ENCODE measurements at places on chromosomes 5 and 9.

GRCh38 chr5:143130613-143131305, 272.7 kb downstream of the NR3C1 start:
- DNase-seq = no peak

DNA sequence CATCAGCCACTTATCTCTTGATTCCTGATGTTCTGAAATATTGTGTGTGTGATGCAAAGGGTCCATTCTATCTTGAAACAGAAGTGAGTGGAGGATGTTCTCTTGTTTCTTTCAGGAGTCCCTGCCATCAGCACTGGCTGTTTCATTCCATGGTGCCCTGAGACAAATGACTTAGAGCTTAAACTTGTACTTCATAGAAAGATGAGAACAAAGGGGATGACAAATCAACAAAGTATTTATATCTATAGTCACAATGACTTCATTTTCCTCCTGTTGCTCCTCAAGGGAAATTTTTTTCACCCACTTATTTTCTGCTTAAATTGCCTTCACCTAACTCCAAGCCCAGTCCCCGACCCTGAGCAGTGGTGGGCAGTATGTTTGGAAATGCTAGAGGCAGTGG, 171.6 kb downstream of the TARS1 start:
- DNase-seq = peak; percentile 27

DNA sequence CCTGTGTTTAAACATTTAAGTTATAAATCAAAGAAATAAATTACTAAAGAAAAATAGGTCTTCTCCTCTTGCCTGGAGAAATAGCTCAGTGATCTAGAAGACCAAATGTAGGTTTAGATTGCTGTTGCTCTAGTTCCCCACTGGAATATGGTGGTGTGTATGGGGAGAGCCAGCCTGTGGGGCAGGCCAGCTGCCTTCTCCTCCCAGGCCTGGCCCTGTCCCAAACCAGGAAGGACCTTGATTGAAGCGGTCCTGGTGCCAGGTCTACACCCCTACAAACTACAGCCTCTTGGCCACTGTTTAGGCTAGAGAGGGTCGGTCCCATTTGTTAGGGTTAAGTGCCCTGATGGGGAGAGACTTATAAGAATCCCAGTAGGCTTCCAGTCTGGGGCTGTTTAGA, 35.4 kb downstream of the MAN2A1 start:
- DNase-seq = no peak

- DNase-seq = no peak
These were observed 574.1 kb downstream of the PSAT1 start for GRCh38 chr9:78871086-78871451.

DNA sequence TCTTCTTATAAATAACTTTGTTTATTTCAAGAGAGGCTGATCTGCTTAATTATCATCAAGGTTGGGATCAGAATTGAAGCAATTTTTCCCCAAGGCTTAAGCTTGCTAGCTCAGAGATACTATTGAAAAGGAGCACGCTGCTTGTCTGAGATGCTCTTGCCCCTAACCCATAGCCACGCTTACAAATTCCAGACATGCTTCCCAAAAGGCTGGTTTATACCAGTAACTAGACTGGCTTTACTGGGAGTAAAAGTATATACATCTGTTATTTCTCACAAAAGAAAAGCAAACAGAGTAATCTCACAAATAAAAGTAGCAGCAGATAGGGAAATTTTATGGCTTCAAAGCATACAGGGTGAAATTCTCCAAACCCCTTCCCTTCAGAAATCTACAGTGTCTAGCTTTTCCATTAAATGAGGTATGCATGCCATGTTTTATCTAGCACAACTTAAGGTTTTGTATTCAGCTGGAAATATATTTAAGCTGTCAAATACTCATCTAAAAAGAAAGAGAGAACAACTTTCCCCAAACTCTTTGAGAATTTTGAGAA, 163.2 kb upstream of the TRPC7 start:
- no peak for DNase-seq

DNA sequence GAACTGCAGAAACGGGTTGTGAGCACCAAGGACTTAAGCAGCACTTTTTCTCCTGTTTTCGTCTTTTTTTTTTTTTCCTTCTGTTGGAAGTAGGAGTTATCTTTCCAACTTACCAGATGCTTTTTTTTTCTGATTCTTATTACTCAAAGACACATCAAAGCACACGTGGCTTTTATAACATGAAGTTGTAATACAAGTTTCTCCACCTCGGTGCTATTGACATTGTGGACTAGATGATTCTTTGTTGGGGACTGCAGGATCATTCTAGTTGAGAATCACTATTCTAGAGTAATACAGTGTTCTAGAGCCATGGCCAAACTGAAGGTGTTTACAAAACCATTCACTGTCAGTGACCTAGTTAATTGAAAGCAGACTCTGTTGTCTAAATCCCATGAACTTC, 51.5 kb downstream of the MYO10 start:
- DNase-seq = no peak

GRCh38 chr5:88938488-88938887, 55.5 kb upstream of the MEF2C start:
- no peak for DNase-seq

DNA sequence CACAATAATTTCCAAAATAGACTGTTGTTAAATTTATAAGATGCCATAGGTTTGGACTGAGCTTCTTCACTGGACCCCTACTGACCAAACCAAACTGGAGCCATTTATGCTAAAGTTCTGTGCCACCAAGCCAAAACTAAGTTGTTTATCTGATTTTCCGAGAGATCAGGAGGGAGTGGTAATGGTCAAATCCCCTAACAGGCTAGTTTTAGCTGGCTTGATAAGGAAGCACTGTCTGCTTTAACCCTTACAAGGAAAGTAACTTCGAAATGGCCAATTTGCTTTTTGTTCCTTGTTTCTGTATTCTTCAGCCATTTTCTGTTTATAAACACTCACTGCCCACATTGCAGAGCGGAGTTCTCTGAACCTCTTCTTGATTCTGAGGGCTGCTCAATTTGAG, 246.8 kb upstream of the TUT7 start:
- no peak for DNase-seq

- no peak for DNase-seq
These were observed 1.4 kb downstream of the LIX1 start for GRCh38 chr5:97141031-97141430.

- peak; percentile 66 for DNase-seq
These were observed 68.2 kb downstream of the NR2F1-AS1 start for GRCh38 chr5:93512799-93513198.

DNA sequence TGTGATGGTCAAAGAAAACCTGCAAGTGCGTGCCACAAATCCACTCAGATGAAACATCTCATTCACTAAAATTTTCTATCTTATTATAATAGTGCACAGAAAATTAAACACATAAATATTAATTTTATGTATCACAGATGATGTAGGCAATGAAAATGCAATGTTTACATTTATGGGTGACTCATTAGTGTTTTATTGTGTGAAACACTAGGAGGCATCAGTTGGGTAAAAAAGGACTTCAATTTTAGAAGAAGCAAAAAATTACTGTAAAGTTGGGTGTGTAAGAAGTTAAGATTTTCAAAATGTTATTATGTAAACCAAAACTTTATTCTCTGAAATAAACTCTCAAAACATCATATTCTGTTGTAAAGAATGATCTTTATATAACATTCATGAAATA, 4.0 kb downstream of the MEF2C start:
- no peak for DNase-seq

DNA sequence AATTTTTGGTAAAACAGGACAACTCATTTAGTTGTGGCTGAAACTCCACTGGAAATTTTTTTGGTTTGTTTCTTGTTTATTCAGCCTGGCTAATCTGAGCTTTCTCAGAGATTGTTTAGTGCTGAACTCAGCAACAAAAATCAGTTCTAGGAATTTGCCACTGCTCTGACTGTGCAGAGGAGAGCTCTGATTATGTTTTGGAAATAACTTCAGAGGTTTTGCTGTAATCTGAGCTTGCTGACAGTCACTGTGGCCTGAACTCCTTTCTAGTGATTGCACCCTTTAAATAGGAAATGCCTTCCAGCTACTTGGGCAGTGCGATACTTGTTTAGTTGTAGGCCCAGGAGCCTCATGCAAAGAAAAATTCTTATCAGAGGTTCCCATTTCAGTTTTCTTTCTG, 60.2 kb downstream of the OSTF1 start:
- peak; percentile 46 for DNase-seq

- DNase-seq = no peak
These were observed 30.9 kb upstream of the CPEB4 start for GRCh38 chr5:173857234-173857633.

DNA sequence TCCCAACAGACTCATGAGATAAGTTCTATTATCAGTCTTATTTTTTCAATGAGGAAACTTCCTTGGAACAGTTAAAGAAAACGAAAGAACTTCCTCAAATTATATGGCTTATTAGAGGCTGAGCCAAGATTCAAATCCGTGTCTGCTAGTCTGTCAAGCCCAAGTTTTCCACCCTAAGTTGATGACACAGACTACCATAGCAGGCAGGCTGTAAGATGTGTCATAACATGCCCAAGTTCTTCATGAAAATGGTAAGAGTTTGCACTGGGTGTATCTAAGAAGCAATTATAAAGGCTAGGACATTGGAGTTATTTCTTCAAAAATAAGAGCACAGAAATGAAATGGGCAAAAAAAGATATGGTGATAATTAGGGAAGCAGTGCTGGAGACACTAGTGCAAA, 634.5 kb downstream of the BRINP1 start:
- DNase-seq = no peak

DNA sequence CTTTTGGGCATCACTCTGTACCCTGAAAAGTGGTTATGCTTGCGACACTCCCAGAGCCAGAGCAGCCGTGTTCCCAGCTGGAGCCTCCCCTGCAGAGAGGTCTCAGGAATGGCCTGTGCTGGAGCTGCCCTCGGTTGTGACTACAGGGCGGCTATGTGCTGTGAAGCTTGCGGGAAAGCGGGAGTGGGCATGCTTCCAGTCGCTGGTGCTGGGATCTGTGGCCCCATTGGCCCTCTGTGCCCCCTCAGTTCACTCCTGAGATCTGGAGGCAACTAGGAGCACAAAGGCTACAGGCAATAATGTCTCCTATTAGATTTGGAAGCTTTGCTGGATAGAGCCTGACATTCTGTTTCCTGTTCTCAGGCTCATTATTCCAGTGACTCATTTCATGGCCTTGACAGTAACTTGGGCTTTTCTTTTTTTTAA, 56.9 kb downstream of the GPR107 start:
- DNase-seq = no peak

GRCh38 chr9:98550206-98550820, 158.4 kb downstream of the GABBR2 start:
- DNase-seq = peak; percentile 64

DNA sequence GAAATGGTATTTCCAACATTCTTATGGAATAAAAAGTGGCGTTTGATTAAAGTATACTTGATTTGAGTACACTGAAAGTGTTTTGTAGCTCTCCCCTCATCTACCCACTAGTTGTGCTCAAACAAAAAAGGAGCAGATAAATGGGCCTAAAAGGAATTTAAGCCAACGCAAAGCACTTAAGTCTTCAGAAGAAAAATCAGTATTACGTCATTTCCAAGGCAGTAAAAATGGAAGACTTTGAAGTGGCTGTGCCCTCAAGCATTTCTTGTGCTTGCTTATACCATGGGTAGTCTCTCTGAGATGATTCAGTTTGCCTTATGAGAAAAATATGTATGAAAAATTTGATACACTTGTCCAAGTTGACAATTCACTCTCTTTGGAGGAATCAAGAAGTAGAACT, 279.9 kb upstream of the CD180 start:
- DNase-seq = no peak

Measured in SJSA1 (cell line).